ENCODE measurements at places on chromosomes 7 and 10.
A peak's percentile ranks its signal among the peaks of the same experiment; 100 is the strongest.

DNA sequence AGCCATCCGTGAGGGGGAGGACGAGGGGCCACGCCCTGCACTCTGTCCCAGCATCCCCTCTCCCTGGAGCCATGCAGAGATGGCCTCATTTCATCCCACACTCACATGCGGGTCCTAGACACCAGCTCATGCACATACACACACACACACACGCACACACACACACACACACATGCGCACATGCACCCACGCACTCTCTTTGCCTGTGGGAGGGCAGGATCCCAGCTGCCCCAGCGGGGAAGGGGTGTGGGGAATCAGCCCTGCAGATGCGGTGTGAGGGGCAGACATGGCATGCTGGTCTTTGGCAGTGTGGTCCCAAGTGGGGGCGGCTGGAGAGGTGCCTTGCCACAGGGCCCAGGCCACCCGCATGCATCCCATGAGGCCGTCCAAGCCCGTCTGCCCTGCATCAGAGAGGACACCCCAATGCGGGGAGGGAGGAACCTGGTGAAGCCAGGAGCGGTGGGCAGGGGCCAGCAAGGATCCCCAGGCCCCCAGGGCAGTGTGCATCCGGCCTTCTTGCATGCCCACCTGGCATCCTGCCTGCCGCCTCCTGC is 68.1 kb downstream of the LHPP start:
- DNase-seq, result no peak

- no peak for DNase-seq
These were observed 60.1 kb downstream of the CARD11 start for GRCh38 chr7:2983586-2983985.

DNA sequence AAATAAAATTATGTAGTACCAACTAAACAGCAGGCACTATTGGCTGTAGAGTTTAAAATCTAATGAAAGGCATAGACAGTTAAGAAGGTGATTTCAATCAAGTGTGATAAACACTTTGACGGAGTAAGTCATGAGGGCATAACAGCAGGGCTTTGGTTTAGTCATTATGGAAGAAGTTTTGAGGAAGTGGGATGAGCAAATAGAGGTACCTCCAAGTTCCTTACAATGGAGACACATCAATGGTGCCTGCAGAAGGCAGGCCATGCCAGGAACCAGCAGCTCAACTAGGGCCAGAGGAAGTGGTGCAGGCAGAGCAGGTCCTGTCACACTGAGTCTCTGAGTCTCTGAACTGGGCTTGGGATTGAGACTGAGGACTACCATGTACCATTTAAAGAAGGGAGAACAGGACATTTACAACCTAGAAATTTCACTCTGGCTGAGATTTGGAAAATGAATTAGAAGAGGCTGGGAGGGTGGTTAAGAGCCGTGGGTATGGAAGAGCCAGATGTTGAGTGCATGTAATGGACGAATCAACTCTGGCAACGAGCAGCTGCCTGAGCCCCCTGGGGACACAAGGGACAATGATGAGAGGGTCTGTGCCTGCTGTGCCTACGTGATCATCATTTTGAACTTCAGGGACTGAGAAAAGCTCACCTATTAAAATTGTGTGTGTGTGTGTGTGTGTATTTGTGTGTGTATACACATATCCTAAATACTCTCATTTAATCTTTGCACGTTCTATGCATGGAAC is 208.7 kb upstream of the POM121L12 start:
- no peak for DNase-seq

DNA sequence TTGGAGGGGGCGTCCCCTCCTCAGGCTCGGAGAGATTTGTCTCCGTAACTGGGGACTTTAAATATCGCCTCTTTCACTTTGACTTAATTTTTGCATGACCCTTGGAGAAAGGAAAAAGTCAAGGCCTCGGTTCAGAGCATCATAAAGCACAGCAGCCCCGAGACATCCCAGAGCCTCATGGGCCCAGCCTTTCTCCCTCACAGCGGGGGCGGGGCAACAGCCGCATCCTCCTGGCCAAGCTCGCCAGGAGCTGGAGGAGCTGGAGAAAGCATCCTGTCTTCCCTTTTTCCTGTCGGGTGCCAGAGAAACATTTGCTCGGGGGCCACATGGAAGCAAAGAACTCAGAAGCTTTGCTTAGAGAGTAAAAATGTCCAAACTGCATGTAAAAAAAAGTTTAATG is 43.6 kb upstream of the DPYSL4 start:
- no peak for DNase-seq

- peak; percentile 88 for DNase-seq
These were observed 34.9 kb downstream of the COA1 start for GRCh38 chr7:43694399-43694748.

GRCh38 chr7:37516664-37517063 is 68.0 kb upstream of the ELMO1 start:
- DNase-seq, result no peak

GRCh38 chr7:139321071-139321745 is 19.9 kb upstream of the FMC1 start:
- DNase-seq, result peak; percentile 34

DNA sequence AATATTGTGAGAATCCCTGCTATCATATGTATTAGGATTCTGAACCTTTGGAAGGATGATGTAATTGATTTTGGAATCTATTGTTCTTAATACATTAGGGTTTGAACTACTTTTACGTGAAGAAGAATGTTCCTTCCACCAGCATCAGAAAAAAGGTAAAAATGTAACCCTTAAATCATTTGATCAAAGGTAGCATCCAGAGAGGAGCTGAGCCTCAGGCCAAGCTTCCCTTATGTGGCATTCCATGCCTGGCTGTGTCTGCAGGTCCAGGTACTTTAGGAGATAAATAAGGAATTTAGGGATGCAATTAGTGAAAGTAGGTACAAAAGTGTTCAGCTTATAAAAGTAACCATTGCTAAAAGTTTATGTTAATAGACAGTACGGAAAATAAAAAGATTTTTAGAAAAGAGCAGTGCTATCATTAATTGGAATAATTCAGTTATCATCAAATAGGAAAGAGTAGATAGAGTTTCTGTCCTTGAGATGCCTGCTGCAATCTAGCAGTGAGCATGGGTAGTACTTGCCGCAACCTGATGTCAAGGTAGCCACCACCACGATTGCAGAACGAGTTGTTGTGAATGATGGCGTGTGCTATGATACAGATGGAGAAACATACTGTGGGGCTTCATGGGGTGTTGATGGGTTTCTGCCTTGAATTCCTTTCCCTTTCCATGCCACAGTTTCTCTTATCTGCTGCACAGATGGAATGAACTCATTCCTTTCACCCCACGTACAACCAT is 228.8 kb downstream of the GATA3 start:
- DNase-seq, result no peak

DNA sequence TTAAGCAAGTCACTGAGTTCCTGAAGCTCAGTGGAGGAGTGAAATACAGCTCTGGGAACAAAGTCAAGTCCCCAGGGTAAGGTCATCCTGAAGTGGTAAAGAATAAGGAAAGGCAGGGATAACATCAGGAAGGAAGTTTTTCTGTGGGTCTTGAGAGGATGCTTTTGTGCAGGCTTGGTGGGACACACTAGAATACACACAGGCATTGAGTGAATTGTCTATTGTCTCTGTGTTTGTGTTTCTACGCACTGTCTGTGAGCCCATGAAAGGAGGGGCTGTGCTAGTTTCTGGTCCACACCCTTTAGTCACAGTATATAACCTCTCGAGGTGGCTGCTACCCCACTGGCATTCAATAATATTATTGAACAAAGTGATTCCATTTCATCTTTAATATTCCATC is 95.8 kb upstream of the ABCB5 start:
- no peak for DNase-seq

DNA sequence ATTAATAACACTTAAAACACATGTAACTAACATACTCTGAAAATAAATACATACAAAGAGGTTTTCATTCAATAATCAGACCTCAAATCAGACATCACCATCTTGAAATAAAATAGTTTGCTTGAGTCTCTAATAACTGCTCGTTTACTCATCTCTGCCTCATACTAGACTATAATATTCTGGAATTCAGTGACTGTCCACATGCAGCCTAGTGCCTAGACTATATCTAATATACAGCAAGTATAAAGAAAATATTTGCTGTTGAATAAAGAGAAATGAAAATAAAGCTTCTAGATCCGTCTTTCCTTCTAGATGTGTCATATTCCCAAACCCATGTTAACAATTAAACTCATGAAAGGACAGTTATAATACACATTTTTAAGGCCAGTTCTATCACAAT is 236.3 kb upstream of the LRRN3 start:
- DNase-seq, result no peak

DNA sequence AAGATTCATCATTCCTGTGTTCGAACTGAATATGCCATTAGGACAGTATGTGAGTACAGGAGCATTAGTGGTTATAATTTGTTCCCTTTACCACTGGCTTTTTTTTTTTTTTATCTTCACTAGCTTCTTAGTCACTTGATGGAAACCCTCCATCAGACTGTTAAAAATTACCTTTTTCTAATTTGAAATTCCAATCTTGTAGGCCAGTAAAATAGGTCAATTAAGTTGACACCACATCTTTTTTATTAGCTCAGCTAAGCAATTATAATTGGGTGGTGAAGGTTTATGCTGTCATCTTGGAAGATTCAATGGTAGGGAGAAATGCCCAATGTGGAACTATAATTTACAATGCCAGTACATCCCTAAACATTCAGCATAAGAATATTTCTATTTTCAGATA is 6.1 kb downstream of the NRCAM start:
- no peak for DNase-seq

GRCh38 chr10:48695636-48696534 is 11.2 kb downstream of the WDFY4 start:
- no peak for DNase-seq

- no peak for DNase-seq
These were observed 201.4 kb upstream of the SH2B2 start for GRCh38 chr7:102085218-102085772.

GRCh38 chr10:119970107-119970506 is 77.6 kb downstream of the SEC23IP start:
- DNase-seq, result no peak

- no peak for DNase-seq
These were observed 578.9 kb downstream of the ZWINT start for GRCh38 chr10:55782181-55782580.

GRCh38 chr7:26372249-26372648 is 80.6 kb downstream of the SNX10 start:
- no peak for DNase-seq

DNA sequence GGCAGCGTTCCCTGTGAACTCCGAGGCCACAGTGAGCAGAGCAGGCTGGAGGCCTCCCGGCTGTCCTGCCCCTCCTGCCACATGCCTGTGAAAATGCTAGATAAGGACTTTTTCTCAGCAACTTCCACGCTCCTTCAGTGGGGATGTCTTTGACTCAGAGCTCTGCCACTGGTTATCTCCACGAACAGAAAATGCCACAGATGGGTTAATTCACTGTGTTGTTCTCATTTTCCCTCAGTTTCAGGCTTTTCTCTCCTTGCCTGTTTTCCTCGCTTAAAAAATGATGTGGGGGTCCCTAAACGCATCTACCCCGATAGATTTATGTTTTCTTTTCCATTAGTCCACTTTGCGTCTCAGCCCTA is 51.3 kb downstream of the IKZF1 start:
- DNase-seq, result no peak

- DNase-seq, result no peak
These were observed 38.0 kb upstream of the AASS start for GRCh38 chr7:122182081-122182480.

- DNase-seq, result no peak
These were observed 433.4 kb downstream of the KCNMA1 start for GRCh38 chr10:77204171-77204570.

DNA sequence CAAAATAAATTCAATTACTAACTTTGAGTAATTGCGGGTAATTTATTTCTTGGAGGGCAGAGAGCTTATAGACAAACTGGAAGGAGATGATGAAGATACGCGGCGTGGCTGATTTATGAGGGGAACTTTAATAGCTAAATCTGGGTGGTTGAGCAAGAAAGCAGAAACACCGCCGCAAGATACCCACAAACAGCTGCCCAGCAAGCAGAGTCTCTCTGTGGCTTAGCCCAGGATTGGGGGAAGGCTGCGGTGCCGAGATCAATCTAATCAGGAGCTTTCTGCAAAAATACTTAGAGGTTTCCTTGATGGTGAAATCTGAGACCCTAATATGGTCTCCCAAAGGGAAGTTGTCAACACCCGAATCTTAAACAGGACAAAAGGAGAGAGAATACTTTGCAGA is 94.9 kb upstream of the MGMT start:
- no peak for DNase-seq

- DNase-seq, result no peak
These were observed 126.1 kb upstream of the DNAJB12 start for GRCh38 chr10:72480861-72481260.

DNA sequence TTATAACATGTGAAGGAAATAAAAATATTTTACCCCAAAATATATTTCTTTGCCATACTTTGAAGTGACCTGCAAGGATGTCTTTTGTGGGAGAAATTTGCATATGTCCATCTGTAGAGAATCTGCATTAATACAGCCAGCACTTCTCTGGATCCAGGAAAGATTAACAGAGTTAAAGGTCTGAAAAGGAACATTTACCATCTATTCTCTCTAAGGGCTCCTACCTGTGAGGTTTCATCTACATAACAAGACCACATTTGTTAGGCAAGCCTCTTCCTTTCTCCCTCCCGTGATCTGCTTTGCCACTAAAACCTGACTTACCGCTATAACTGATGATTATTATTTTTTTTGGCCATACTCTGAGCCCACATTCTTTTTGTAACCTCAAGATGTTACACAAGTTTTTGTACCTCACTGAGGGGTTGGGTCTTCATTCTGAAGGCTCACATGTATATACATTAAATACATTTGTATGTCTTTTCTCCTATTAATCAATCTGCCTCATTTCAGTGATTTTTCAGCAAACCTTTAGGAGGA is 129.4 kb downstream of the AKR1D1 start:
- DNase-seq, result no peak

DNA sequence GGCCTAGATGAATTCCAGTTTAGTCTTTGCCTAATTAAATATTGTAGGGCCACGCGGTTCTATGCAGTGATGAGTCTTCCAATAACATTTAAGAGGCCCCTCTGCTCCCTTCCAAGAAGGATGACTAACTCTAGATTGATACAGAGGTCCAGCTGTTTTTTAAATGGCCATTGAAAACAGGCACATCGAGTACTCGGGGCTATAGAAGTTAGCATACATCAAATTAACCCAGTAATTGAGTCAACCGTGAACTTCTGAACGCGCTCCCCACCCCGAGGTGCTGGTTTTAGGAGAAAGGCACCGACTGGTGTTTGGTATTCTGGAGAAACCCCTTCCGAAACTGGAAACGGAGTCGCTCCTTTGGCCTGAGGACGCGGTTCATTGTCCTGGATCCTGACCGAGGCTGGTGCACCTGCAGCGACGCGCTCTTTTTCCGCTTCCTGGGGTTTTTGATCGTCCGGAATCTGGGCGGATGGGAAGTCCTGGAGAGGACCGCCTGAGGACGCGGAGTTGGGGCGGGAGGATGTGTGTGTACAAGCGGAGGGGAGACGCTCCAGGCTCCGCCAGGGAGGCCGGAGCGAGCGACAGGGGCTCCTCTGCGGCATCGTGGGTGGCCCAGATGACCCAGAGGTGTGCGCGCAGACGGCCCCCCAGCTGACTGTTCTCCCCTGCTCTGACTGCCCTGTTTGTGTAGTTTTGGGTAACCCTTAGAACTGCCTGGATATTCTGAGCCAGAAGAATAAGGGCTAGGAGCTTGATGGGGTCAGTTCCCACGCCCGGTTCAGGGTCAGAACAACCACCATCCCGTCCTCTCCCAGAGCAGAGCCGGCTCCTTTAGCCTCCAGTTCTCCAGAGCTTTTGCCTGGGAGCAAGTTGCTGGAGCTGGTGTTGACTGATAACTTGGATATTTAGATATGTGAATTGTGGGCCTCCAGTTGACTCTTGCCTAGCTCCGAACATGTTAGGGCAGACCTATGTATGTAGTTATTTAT is 711 bp downstream of the FAM221A start:
- peak; percentile 51 for DNase-seq
